ENCODE measurements at places on chromosomes 12 and 14.

- DNase-seq, result no peak
Observed at GRCh38 chr14:74859757-74860552, 16.0 kb downstream of the PROX2 start.

GRCh38 chr12:26278666-26279065 lies 83.3 kb downstream of the SSPN start:
- DNase-seq, result no peak

- no peak for DNase-seq
Observed at GRCh38 chr12:122139266-122139665, 34.8 kb downstream of the IL31 start.

- peak; percentile 29 for DNase-seq
Observed at GRCh38 chr12:6311822-6312528, 1.5 kb downstream of the PLEKHG6 start.

GRCh38 chr12:115466076-115466475 lies 782.1 kb upstream of the TBX3 start:
- DNase-seq, result no peak

- DNase-seq, result no peak
Observed at GRCh38 chr12:70468741-70469140, 102.7 kb downstream of the KCNMB4 start.

- DNase-seq, result no peak
Observed at GRCh38 chr12:94736004-94736403, 85.6 kb upstream of the TMCC3 start.

- no peak for DNase-seq
Observed at GRCh38 chr12:119620490-119620889, 26.9 kb downstream of the TMEM233 start.

DNA sequence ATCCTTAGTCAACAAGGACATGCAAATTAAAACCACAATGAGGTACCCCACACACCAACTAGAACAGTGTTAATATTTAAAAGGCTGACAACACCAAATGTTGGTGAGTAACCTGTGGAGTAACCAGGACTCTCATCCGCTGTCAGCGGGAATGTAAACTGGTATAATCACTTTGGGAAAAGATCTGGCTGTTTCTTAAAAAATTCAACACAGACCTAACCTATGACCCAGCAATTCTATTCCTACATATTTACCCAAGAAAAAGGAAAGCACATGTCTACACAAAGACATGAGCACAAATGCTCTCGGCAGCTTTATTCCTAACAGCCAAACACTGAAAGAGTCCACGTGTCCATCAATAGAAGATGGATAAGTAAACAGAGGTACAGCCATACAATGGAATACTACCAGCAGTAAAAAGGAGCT lies 26.6 kb downstream of the NRDE2 start:
- no peak for DNase-seq

DNA sequence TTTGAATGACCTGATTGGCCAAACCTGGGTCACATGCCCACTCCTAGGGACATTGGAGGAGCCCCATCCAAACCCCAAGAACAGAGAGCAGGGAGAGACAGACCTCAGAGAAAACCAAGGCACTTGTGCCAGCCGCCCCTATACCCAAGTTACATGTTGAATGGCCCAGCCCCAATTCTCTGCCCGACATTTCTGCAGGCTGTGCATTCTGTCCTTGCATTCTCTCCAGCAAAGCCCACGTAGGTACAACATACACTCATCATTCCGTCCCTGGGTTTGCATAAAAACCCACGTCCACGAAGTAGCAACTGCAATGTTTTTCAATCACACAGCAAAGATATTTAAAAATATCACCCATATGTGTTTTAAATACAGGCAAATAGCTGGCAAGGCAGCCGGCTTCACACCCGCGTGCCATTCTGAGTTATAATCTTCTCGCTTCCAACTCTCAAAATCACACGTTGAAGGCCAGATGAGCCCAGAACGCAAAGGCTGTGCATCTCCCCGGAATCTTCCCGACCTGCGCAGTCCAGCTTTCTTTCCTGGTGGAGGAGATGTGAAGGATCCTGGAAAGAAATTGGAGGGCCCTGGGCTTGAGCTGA lies 91.7 kb upstream of the MYL2 start:
- DNase-seq, result no peak

- DNase-seq, result no peak
Observed at GRCh38 chr12:115364921-115365320, 680.9 kb upstream of the TBX3 start.

- DNase-seq, result peak; percentile 95
Observed at GRCh38 chr12:122946690-122947341, 19.4 kb downstream of the ABCB9 start.

DNA sequence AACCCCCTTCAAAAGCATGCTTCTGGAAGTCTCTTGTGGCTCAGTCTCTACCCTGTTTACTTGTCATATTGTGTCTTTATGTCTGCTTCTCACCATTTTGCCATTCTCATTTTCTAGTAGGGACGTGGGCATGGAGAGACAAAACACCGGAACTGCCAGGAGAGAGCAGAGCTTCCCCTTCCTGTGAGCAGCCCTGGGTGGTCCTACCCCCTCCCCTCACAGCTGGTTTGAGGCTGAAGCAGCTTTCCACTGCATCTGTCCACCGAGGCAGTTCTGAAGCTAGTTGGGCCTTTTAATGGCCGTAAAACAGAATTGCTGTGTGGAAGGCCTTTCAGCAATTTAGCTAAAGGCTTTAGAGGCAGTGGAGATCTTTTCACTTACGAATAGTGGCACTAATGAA lies 77.0 kb downstream of the PELI2 start:
- DNase-seq, result no peak

DNA sequence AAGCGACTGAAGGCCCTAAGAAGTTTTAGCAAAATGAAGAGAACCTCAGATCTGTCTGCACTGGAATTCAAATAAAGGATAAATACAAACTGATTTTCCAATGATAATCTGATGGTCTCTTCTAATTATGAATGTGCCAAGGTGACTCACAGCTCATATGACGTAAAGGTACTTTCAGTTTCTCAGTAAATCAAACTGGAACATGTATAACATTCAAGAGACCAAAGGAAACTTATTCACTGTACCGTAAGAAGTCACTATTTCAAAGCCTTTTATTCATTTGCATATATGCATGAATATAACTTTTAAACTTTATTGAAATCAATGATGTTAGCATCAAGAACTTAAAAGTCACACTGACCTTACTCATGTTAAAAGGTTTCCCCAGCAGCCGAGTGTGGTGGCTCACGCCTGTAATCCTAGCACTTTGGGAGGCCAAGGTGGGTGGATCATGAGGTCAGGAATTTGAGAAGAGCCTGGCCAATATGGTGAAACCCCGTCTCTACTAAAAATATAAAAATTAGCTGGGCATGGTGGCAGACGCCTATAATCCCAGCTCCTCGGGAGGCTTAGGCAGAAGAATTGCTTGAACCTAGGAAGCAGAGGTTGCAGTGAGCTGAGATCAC lies 52.2 kb downstream of the ATXN2 start:
- DNase-seq, result no peak

GRCh38 chr12:57887631-57888408 lies 41.3 kb upstream of the CTDSP2 start:
- DNase-seq, result no peak

- no peak for DNase-seq
Observed at GRCh38 chr14:51219473-51220448, 20.3 kb upstream of the TMX1 start.

DNA sequence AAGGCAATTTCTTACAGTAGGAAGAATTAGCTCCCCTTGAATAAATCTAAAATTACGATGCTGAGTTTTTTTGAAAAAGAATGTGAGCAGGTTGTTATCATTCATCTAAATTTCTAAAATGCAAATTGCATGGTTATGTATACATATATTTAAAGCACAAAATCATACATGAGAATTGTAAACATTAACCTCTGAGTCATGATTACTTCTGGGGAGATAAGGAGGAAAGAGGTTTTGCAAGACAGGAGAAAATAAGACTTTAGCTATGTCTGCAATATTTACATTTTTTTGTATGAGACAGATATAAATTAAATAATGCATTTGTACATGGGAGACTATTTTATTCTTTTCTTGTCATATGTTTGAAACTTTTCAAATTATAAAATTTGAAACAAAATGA lies 72.2 kb downstream of the TSPAN8 start:
- no peak for DNase-seq

- DNase-seq, result no peak
Observed at GRCh38 chr12:129854591-129854990, 49.2 kb downstream of the TMEM132D start.

DNA sequence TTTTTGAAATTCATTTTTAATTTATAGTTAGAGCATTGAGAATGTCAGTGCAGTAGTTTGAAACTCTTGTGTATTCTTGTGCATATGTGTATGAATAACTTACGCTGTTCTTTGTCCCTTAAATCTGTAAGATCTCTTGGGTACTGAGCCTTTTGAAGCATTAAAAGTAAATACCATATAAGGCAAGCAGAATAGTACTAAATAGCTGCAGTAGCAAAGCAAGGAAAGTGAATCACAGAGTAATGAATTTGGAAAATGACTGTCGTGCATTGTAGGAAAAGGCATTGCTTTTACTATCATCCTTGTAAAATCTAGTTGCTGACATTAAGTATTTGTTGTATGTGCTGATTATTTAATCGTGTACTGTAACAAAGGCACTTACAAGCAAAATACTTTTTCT lies 12.1 kb downstream of the CNOT2 start:
- no peak for DNase-seq

DNA sequence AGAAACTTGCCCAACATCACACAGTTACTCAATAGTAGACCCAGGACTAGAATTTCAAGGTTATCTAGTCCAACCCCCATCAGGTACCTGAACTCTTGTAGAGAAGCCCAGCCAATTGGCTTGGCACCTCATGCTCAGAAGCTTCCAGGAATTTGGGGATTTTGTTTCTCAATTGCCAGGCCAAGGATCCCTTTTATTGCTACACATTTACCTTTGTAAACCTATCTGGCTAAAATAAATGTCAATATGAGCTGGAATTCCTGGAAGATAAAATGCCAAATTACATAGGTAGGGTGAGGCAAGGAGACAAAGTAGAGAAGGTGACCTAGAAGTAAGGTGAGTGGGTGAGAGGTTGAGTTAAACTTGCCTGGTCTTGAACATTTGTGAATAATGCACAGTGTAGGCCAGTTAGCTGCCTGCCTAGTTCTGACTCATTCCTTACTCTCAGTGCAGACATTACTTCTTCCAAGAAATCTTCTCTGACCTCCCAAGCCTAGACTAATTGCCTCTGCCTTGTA lies 36.3 kb downstream of the SDR9C7 start:
- no peak for DNase-seq

DNA sequence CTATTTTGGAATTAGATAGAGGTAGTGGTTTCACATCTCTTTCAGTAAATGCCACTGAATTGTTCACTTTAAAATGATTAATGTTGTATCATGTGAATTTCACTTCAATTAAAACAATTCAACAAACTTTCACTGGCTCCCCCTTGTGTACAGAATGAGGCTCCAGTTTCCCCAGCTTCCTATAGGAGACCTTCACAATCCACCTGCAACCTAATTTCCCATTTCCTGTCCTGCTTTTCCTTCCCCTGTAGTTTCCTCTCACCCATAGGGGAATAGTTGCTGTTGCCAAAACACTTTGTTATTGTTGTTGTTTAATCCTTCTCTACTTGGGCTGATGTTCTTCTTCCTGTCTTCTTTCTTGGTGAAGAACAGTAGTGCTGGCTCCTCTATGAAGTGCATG lies 59.8 kb downstream of the NPAS3 start:
- DNase-seq, result no peak

GRCh38 chr12:39467432-39467870 lies 24.5 kb upstream of the KIF21A start:
- no peak for DNase-seq

DNA sequence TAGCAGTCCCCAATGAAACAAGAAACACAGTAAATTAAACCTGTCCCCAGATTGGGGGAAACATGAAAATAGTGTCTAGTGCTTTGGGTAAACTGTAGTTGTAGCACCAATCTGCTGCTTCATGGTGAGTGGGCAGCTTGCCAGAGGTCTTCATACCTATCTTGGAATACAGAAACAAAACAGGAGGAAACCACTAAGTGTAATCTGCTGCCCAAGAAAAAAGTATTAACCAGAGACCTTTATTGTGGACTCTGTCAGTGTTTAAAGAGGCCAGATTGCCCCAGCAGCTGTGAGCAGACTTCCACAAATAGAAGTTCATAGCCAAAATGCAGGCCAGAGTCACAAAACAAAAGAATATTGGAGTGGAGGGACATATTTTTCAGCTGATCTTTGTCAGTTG lies 2.3 kb downstream of the ISCU start:
- no peak for DNase-seq

GRCh38 chr14:86799244-86799647 lies 1193.7 kb downstream of the GALC start:
- DNase-seq, result no peak

DNA sequence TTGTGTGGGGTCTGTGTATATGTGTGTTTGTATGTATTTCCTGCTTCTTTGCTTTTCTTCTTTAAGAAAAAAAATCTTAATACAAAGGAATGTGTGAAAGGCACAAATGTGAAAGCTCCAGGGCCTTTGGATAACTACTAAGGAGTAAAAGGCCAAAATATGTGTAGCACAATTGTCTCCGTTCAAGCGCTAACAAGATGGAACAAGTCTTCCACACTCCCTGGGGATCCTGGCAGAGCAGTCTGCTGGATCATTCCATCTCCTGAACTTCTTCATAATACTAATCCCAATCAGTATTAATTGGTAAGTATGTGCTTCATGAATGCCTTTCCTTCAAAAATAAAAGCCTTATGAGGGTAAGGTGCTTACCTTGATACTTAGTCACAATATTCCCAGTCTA lies 462.5 kb upstream of the TBX3 start:
- DNase-seq, result no peak

DNA sequence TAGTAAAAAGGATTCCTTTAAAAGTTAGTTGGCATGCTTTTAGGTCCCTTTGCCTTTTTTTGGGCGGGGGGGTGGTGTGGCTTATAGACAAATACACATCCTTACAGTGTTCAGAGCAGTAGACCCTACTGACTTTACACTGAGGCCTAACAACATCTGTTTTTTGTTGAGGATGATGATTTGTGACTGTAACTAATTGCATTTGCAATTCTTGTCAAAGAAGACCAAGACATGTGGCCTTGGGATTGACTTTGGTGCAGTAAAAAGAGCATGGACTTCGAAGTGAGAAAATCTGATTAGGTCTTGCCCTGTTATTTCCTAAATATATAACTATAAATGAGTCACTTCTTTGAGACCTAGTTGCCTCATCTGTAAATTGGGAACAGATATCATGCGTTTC lies 77.3 kb downstream of the TRHDE start:
- no peak for DNase-seq

DNA sequence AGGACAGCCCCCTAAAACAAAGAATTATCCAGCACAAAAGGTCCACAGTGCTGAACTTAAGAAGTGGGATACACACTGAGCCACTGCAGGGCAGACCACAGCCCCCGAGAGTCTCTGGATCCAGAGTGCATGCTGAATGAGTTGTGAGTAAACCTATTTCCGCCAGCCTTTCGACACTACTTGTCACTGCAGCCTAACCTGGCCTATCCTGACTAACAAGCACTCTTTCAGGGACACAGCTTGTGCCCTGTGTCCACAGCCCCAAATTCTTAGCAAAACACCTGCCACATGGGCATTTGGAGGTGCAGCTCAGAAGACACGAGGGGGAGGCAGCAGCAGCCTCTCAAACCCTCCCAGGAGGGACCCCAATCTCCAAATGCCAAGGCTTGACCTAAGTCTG lies 31.3 kb downstream of the ITPK1 start:
- no peak for DNase-seq

Measured in 8988T (cell line).